ENCODE measurements at places on chromosomes 3 and 15.

DNA sequence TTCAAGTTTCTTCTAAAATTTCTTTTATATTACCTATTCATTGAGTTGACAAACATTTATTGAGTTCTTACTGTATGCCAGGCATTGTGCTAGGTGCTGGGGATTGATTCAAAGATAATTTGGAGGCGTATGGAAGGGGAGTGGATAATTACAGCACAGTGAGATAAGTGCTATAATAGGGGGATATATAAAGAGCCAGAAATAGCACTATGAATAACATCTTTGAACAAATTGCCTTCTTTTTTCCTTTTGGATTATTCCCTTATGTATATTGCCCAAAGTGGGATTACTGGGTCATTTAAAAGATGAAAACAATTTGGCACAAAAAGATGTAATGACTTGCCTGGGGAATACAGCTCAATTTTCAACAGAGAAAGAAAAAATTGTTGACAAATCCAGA, 64.6 kb downstream of the LPP start:
- DNase-seq, result no peak

GRCh38 chr3:45688194-45688881, 858 bp upstream of the SACM1L start:
- DNase-seq, result no peak

DNA sequence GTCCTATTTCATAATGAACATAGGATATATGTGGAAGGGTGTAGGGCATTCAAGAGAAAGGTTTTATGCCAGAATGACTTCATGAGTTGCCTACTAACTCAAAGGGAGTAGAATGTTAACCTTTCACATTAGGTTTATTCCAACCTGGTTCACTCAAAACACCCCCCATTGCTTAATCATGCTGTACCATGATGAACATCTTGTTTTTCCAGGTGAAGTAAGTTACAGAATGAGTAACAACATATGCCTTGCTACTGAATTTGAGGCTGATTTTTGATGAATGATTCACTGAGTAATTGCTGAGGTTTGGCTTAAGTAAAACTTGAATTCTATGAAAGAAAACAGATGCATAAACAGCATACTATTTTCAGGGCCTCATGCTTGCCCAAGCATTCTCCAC, 5.9 kb upstream of the CLDN16 start:
- peak; percentile 68 for DNase-seq

- DNase-seq, result no peak
Observed at GRCh38 chr15:89363133-89363532, 28.5 kb upstream of the POLG start.

GRCh38 chr3:4824926-4825325, 154.3 kb upstream of the BHLHE40 start:
- peak; percentile 36 for DNase-seq

GRCh38 chr3:159170436-159171003, 368.7 kb downstream of the MFSD1 start:
- DNase-seq, result no peak

- DNase-seq, result no peak
Observed at GRCh38 chr3:12929801-12930200, 88.4 kb upstream of the RPL32 start.

- no peak for DNase-seq
Observed at GRCh38 chr3:177721864-177722785, 524.8 kb upstream of the TBL1XR1 start.

DNA sequence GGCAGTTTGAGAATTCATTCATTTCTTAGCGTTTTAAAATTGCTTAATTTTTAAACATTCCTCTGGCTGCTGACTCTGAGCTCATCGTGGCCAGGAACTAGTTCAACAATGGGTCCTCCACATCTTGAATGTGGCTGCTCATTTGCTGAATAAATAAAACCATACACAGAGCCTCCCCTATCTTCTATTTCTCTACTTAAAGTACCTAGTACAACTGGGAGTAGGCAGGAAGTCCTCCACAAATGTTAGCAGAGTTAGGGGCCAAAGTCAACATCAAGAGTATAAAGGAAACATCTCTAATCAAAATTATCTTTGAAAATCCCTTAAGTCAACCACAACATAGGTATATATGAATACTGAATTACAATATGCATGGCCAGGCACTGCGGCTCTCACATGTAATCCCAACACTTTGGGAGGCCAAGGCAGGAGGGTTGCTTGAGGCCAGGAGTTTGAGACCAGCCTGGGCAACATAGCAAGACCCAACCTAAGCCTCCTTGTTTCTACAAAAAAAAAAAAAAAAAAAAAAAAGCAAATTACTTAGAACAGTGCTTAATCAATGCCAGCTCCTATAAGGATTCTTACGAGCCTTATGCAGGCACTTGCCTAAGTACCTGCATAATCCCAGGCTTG, 57.5 kb upstream of the LMOD3 start:
- DNase-seq, result no peak

DNA sequence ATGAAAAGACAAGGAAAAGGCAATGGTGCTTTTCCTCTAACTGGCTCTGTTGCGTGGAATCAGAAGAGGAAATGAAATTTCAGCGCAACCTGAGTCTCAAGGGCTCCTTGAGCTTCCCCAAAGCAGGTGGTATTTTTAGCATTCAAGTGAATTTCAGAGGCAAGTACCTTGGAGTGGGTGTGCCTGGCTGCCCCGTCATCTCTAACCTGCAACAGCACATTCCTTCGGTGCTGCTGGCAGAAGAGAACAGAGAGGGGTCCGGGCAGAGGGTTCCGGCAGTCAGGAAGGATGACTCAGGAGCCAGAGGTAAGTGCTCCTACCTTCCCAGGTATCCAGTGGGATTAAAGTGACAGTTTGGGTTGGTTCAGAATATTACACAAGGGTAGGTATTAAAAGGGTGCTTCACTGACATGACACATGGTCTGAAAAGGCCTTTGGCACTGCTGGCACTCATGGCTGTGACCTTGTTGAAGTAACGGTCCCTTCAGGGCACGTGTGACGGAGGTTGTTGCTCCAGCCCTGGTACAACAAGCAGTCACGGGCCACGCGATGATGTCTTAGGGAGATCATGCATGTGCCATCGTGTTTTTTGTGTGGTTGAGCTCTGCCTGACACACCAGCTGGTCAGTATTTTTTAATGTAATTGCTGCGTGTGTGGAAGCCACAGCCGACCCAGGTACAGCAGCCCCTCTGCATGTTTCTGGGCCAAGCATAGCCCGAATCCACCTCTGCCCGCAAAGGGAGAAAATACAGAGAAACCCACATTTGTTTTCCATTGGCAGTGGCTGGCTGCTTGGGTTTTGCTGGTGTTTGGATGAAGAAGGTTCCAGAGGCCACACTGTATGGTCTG, 75.7 kb downstream of the LRRK1 start:
- no peak for DNase-seq

- no peak for DNase-seq
Observed at GRCh38 chr3:179247289-179248015, 3.5 kb downstream of the KCNMB3 start.
